ENCODE measurements at places on chromosomes 11 and 22. TPM values are rescaled to one million over a fixed set of nuclear protein-coding genes. Genes with fewer than 3 reads are reported as not detected.

P2RY6 gene
- polyA plus RNA-seq: 0.12 TPM

MMP10 gene
- 0.17 TPM for polyA plus RNA-seq

C11orf52 gene
- 0.32 TPM for polyA plus RNA-seq

FOLH1 gene
- not detected for polyA plus RNA-seq

SF3A1 gene
- 45.9 TPM for polyA plus RNA-seq

MMP13 gene
- not detected for polyA plus RNA-seq

CASP5 gene
- not detected for polyA plus RNA-seq

C11orf87 gene
- polyA plus RNA-seq: 0.02 TPM

ASPHD2 gene
- 0.42 TPM for polyA plus RNA-seq

TSPAN18 gene
- 0.15 TPM for polyA plus RNA-seq

MMP1 gene
- 40.5 TPM for polyA plus RNA-seq

CACNA1I gene
- polyA plus RNA-seq: 0.01 TPM

- DNase-seq: no peak
Measured at GRCh38 chr22:43393132-43393843, 18.5 kb upstream of the MPPED1 start.

GRCh38 chr11:68460741-68461574 lies at the start of gene PPP6R3:
Gene PPP6R3 (plus strand): TSS chr11:68460752. CDS start chr11:68537665, 76,913 bp downstream.
- DNase-seq: peak; percentile 47

- no peak for DNase-seq
Measured at GRCh38 chr11:113519989-113520613, 44.9 kb upstream of the DRD2 start.

- DNase-seq: no peak
Measured at GRCh38 chr11:76293189-76293631, 86.9 kb upstream of the WNT11 start.

- DNase-seq: peak; percentile 93
Measured at GRCh38 chr11:65418681-65419459, 3.7 kb upstream of the NEAT1 start.

DNA sequence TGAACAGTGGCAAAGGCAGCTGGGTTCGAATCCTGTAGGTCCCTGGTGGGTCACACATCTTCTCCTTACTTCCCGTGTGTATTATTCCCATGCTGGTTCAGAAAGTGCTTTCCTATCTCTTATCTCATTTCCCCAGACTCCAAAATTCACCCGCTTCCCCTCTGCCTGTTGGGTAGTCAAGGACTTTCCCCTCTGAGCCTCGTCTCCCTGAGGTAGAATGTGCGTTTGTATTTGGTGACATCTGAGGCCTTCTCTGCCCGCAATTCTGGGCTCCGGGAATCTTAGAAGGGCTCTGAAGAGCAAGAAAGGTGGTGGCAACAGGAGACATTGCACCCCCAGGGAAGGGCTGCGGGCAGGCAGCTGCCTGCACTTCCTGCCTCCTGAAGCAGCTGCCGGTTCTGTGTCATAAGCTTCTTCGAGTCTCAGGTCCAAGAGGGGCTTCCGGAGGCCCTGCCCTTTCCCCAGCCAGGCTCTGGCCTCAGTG lies 5.9 kb downstream of the LRRC32 start:
- DNase-seq: no peak

DNA sequence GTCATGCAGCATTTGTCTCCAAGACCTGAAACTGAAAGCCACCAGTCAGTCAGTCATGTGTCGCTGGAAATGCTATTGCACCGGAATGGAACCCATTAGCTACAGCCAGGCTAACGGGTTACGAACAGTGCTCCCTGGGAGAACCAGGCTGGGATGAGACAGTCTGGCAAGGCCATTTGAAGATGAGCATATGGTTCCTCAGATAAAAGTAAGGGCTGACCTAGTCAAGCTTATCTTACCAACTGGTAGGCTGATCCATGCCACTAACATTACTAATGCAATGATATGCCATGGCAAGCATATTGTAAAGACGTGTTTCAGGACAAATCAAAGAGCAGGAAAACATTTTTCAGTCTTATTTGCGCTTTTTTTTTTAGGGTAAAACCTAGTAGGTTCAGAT lies 28.4 kb downstream of the NAP1L4 start:
- no peak for DNase-seq

GRCh38 chr11:44575288-44575672 lies 9.8 kb downstream of the CD82 start:
- peak; percentile 80 for DNase-seq

DNA sequence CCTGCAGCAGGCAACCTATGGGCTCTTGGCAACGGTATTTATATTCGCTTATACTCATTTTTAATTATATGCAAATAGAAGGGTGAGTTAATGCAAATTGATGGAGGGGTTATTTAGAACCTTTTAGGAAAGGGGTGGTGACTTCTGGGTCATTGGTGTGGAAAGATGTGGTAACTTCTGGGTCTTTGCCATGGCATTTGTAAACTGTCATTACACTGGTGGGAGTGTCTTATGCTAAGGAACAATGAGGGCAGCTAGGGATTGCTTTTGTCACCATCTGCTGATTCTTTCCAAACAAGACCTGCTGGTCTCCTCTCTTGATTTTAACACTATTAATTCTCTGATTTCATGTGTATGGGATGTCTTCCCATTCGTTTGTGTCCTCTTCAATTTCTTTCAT lies 11.7 kb upstream of the KAT5 start:
- no peak for DNase-seq

- DNase-seq: no peak
Measured at GRCh38 chr11:79720115-79720514, 279.3 kb upstream of the TENM4 start.

DNA sequence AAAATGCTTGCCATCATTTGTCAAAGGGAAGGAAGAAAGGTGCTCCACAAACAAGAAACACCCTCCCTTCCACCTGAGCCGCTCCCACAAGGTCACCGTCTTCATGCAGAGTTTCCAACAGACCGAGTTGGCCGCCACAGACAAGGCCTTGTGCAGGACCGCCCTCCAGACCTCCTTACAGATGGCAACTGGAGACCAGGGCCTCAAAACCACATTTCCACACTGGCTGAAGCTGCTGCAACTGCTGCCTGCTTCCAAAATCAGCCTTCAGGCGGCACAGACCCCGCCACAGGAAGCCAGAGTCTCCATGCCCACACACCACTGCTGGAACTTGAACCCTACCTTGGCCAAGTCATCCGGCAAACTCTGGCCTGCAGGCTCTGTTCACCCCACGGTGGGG lies 6.3 kb downstream of the DEAF1 start:
- DNase-seq: no peak

GRCh38 chr11:68380786-68381622 lies 68.6 kb downstream of the LRP5 start:
- DNase-seq: peak; percentile 53

DNA sequence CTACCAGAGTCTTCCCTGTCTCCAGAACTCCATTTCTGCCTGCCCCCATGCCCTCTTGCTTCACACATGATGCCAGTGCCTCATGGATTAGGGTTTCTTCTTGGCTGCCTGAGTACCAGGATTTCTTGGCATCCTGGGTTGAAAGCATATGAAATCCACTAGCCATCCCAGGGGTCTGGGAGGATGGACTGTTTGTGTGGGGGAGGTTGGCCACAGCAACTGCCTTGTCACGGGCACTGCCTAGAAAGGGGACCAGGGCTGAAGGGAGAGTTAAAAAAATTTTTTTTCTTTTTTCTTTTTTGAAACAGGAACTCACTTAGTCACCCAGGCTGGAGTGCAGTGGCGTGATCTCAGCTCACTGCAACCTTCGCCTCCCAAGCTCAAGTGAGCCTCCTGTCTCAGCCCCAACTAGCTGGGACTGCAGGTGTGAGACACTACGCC lies 4.2 kb downstream of the USP35 start:
- DNase-seq: no peak

- DNase-seq: no peak
Measured at GRCh38 chr22:27975381-27976013, 56.4 kb upstream of the PITPNB start.

DNA sequence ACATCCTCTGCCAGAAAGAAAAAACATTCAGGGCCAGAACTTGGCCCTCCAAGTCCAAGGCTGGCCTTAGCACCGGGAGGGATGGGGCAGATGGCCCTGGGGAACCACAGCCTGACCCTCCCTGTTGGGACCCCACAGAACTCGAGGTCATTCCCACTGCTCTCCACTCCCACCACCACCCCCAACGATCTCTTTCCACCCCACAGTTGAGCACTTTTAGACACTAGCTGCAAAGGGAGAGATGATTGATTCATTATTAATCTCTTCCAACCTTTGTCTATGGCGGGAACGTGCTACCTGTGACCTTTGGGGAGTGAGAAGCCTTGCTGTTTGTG lies 869.7 kb downstream of the BRD1 start:
- DNase-seq: no peak

GRCh38 chr11:43558146-43558545 lies 122.4 kb upstream of the HSD17B12 start:
- DNase-seq: no peak

- DNase-seq: no peak
Measured at GRCh38 chr11:86464509-86465221, 90.0 kb downstream of the CCDC81 start.

DNA sequence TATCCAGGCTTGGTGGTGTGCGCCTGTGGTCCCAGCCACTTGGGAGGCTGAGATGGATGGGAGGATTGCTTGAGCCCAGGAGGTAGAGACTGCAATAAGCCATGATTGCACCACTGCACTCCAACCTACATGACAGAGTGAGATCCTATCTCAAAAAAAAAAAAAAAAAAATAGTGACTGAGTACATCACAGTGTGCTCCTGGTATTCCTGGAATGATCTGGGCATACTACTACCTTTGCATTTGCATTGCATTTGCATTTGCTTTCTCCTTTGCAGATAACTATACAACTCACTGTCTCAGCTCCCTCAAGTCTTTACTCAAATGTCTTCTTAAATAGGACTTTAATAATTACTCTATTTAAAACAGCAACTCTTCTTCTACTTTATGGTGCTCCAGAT lies 51.8 kb downstream of the DLG2 start:
- no peak for DNase-seq

- no peak for DNase-seq
Measured at GRCh38 chr22:19582033-19582693, 58.0 kb upstream of the CLDN5 start.

GRCh38 chr22:24803064-24803542 lies 2.9 kb upstream of the SGSM1 start:
- peak; percentile 29 for DNase-seq

GRCh38 chr11:100546714-100547113 lies 140.4 kb upstream of the ARHGAP42 start:
- peak; percentile 40 for DNase-seq

DNA sequence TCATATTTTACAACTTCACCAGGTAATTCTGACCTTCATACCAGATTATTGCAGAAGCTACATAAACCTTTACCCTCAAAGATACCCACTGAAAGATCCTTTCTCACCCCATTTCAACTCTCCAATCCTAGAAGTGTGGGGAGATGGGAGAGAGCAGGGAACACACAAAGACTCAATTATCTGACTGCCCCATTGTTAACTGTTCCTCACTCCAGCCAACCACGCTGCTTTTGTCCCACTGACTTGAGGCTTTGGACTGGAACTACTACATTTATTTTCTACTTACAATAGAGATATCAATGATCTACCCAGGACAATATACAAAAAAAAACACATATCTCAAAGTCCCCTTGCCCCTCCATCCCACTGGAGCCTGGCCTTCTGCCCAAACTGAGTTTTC lies 44.7 kb upstream of the SLN start:
- no peak for DNase-seq

DNA sequence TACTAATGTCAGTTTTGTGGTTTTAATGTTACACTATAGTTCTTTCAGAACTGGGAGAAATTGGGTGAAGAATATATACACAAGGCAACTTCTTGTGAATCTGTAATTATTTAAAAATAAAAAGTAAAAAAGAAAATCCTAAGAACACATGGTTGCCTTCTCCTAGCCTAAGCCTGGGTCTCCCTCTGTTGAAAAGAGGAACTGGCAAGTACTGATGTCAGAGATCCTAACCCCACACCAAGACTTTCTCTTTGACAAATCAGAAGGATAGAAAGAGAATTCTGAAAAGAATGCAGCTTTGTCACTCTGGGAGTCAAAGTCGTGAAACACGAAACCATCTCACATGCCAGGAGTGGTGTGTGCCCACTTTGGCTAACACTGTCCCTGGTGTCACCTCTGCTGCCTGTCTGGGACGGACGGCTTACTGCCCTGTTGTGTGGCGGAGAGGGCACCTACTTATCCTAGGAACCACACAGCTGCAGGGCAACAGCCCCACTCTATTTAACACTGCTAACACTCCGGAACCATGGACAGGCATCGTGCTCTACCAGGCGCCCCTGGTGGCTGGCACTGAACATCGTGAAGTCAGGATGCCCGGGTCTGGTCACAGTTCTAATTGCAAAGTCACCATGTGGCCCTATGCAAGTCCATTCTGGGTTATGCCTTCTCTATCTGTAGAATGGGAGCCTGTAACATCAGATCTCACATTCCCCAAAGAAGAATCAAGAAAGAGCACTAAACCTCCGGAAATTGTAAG lies 108.7 kb upstream of the CD82 start:
- no peak for DNase-seq

- DNase-seq: peak; percentile 30
Measured at GRCh38 chr22:22928666-22929380, 41.2 kb downstream of the IGLL5 start.

GRCh38 chr11:31656051-31656450 lies 146.5 kb downstream of the ELP4 start:
- DNase-seq: peak; percentile 29

- DNase-seq: peak; percentile 29
Measured at GRCh38 chr22:27692243-27692642, 109.3 kb downstream of the MN1 start.

- DNase-seq: no peak
Measured at GRCh38 chr11:113952588-113952987, 22.3 kb upstream of the HTR3A start.

DNA sequence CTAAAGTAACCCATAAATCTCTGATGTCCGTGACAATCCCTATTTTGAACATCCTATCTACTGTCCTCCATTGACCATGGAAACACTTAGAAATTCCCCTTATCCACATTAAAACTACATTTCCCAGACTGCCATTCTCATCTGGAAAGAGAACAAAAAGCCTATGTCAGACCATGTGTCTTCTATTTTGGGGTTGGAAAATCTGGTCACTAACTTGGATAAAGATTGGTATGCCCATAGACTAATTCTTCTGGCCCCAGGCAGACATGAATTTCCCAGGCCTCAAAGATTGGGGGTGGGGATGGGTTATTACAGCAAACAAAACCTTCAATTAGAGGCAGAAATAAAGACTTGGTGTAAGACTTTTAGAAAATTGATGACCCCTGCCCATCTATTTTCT lies 30.9 kb upstream of the CREB3L1 start:
- DNase-seq: peak; percentile 61
